ENCODE measurements at places on chromosomes 3 and 15.

DNA sequence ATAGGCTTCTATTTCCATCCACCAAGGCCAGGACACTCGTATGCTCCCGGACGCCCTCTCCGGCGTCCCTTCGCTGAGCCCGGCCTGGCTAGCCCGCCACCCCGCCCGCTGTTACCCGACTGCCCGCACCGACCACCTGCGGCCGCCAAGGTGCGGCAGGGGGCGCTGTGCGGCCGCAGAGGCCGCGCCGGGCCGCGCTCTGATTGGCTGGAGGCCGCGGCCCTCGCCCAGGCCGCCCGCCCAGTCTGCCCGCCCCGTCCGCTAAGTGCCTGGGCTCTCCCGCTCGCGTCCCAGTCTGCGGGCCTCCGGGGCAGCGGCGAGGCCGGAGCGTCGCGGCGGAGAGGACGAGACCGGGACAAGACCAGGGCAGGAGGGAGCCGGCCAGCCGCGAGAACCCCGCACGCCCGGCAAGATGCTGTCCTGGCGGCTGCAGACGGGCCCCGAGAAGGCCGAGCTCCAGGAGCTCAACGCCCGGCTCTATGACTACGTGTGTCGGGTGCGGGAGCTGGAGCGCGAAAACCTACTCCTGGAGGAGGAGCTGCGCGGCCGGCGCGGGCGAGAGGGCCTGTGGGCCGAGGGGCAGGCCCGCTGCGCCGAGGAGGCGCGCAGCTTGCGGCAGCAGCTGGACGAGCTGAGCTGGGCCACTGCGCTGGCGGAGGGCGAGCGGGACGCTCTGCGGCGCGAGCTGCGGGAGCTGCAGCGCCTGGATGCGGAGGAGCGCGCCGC lies at the start of gene SYNM:
SYNM (plus strand) TSS at position 293 of the 726 bp plus-strand sequence; CDS start at position 413, 120 bp downstream.
- peak; percentile 39 for DNase-seq
- peaks cover 75% of the 10 kb centered on the region for H3K27me3 ChIP-seq
- H3K4me3 ChIP-seq = peak within 1 kb of the TSS; percentile 58
- no peaks in the 10 kb centered on the region for H3K36me3 ChIP-seq

- no peaks in the 10 kb centered on the region for H3K27me3 ChIP-seq
- H3K4me1 ChIP-seq = no peaks in the 10 kb centered on the region
- no peak overlapping the region for H3K4me3 ChIP-seq
- H3K36me3 ChIP-seq = no peaks in the 10 kb centered on the region
- no peak for DNase-seq
Measured at GRCh38 chr3:110804856-110805255, 266.8 kb upstream of the NECTIN3 start.

DNA sequence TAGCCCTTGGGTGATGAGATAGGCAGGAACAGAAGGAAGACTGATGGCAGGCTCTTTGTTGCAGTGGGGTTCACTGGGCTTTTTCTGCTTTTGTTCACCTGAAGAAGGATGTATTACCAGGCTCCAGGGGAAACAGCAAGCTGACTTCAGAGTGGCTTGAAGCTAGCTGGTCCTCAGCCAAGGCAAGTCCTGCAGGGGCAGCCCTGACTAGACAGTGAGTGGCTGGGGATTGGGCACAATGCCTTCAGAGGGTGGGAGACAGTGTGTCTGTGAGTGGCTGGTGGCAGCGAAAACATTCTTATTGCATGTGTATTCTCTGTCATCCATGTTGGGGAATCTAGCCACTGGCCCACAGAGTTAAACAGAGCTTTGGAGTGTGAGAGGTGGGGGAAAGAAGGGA lies 2.3 kb upstream of the TEX264 start:
- H3K4me1 ChIP-seq = peaks cover 25% of the 10 kb centered on the region
- H3K36me3 ChIP-seq = no peaks in the 10 kb centered on the region
- H3K4me3 ChIP-seq = no peak overlapping the region
- H3K27me3 ChIP-seq = no peaks in the 10 kb centered on the region
- peak overlapping the region; percentile 24 for H3K27ac ChIP-seq

DNA sequence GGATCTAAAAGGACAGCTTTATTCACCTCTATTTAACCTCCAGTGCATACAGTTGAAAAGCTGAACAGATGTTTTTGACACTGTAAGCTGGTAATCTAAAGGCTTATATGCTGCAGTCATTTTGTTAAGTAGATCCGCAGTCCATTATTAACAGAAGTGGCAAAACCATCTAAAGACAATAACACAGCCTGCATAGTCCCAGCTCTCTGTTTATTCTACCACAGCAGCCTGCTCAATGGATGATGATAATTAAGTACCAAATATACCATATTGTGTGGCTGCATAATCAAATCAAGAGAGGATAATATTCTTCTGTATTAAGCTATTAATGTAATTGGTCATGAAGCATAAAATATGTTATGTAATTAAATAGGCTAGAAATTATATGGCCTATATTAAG lies 207.1 kb downstream of the MEIS2 start:
- H3K36me3 ChIP-seq = peaks cover 32% of the 10 kb centered on the region
- H3K27ac ChIP-seq = peak overlapping the region; percentile 89
- H3K4me1 ChIP-seq = peaks cover 93% of the 10 kb centered on the region
- H3K27me3 ChIP-seq = no peaks in the 10 kb centered on the region
- no peak overlapping the region for H3K4me3 ChIP-seq

GRCh38 chr15:80615783-80616391 lies 79.2 kb upstream of the ABHD17C start:
- H3K4me1 ChIP-seq = peaks cover 44% of the 10 kb centered on the region
- peaks cover 2% of the 10 kb centered on the region for H3K27me3 ChIP-seq
- H3K36me3 ChIP-seq = no peaks in the 10 kb centered on the region
- peak; percentile 42 for DNase-seq
- no peak overlapping the region for H3K4me3 ChIP-seq

DNA sequence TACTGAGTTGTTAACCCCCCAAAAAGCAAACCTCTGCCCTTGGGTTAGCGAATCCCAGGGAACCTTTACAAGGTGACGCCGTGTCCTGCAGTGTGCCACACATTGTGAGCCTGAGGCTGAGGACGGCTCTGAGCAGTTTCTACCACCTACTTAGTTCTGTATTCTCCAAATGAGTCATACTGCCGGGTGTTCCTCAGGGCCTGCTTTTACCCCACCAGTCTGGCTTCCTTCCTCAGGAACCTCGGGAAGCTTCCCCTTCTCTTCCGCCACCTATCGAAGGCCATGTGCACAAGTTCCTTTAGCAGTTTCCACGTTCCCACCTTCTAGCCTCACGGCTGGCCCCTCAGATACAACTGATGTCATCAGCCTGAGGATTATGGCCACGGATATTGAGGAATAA lies 384.0 kb upstream of the TPM1 start:
- peaks cover 6% of the 10 kb centered on the region for H3K36me3 ChIP-seq
- H3K4me1 ChIP-seq = no peaks in the 10 kb centered on the region
- no peak overlapping the region for H3K27ac ChIP-seq
- H3K27me3 ChIP-seq = no peaks in the 10 kb centered on the region
- H3K4me3 ChIP-seq = no peak overlapping the region

GRCh38 chr3:46222435-46223161 lies 14.5 kb upstream of the CCR1 start:
- no peaks in the 10 kb centered on the region for H3K36me3 ChIP-seq
- H3K4me3 ChIP-seq = no peak overlapping the region
- H3K4me1 ChIP-seq = no peaks in the 10 kb centered on the region
- peaks cover 25% of the 10 kb centered on the region for H3K27me3 ChIP-seq

DNA sequence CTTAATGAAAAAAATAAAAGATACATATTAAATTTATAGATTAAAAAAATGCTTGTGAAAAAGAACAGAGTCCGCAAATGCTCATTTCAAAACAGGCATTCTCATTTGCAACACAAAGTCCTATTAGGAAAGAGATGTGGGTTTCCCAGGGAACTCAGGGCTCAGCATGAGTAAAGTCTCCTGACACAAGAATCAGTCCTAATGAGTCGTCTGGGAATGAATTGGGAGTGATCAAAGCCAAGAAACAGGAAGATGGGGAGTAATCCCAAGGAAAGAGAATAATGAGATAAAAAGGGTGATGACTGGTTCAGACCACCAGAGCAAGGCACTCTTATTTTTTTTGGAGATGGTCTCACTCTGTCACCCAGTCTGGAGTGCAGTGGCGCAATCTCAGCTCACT lies 443.7 kb downstream of the NR2F2 start:
- DNase-seq = no peak
- H3K27ac ChIP-seq = no peak overlapping the region
- H3K4me3 ChIP-seq = no peak overlapping the region
- no peaks in the 10 kb centered on the region for H3K4me1 ChIP-seq

DNA sequence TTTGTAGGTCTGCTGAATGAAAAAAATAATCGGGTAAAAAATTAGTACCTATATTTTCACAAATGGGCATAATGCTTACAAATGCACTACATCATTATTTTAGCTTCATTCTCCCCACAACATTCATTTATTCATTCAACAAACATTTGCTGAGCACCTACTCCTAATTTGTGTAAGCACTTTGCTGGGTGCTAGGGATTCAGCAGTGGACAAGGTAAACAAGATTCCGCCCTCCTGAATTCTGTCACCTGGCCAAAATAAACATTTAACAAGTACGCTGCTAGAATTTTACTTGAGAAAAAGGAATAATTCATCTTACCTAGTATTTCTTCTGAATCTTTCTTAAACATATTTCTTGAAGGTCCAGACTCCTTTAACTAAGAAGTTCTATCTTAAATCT lies 72.1 kb downstream of the TIGIT start:
- H3K27ac ChIP-seq = no peak overlapping the region
- peaks cover 9% of the 10 kb centered on the region for H3K4me1 ChIP-seq
- no peaks in the 10 kb centered on the region for H3K27me3 ChIP-seq
- H3K36me3 ChIP-seq = no peaks in the 10 kb centered on the region
- no peak for DNase-seq

- no peak for DNase-seq
- no peaks in the 10 kb centered on the region for H3K36me3 ChIP-seq
- no peaks in the 10 kb centered on the region for H3K4me1 ChIP-seq
- H3K4me3 ChIP-seq = no peak overlapping the region
- peaks cover 72% of the 10 kb centered on the region for H3K27me3 ChIP-seq
Measured at GRCh38 chr3:127417709-127418559, 130.1 kb upstream of the PRR20G start.

DNA sequence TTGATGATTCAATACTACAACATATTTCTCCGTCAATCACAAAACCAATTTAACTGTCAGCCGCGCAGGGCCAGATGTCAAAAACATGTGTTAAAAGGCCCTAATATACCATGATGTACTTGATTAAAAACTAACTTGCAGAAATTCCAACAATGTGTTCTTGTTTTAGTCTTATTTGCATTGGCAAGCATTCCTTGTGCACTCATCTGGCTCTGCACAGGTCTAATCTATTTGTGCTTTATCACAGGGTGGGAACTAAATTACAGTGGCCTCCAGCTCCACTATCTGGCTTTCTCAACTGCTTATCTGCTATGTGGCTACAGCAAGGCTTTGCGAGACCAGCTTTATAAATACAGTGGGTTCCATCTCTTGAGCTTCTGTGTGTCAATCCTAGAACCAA lies 455.5 kb downstream of the ERC2 start:
- no peak overlapping the region for H3K27ac ChIP-seq
- H3K4me1 ChIP-seq = peaks cover 30% of the 10 kb centered on the region
- H3K27me3 ChIP-seq = peaks cover 20% of the 10 kb centered on the region

- peaks cover 18% of the 10 kb centered on the region for H3K4me1 ChIP-seq
- no peak overlapping the region for H3K27ac ChIP-seq
- peaks cover 9% of the 10 kb centered on the region for H3K36me3 ChIP-seq
- no peaks in the 10 kb centered on the region for H3K27me3 ChIP-seq
- DNase-seq = no peak
Measured at GRCh38 chr3:71601811-71602210, 18.3 kb upstream of the FOXP1 start.

GRCh38 chr15:95596496-95596895 lies 734.0 kb upstream of the NR2F2 start:
- H3K27ac ChIP-seq = no peak overlapping the region
- H3K27me3 ChIP-seq = no peaks in the 10 kb centered on the region
- peaks cover 41% of the 10 kb centered on the region for H3K4me1 ChIP-seq
- DNase-seq = no peak
- H3K4me3 ChIP-seq = no peak overlapping the region
- peaks cover 2% of the 10 kb centered on the region for H3K36me3 ChIP-seq

DNA sequence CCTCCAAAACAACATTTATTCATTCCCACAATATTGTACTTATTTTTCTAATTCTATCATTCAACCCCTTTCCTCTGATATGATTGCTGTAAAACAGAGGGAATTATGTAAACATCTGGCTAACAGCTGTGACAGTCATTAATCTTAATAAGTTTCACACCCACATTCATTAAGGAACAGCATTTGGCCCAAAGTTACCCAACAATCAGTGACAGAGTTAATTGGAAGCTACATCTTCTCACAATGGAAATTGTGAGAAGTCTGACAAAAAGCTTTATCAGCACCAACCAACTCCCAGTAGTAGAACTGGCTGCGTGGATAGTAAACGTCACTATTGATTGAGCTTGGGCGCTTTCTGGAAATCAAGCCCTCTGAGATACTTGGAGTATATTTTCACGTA lies 165.8 kb upstream of the SLC24A5 start:
- no peaks in the 10 kb centered on the region for H3K4me1 ChIP-seq
- no peak for DNase-seq
- H3K27me3 ChIP-seq = no peaks in the 10 kb centered on the region

DNA sequence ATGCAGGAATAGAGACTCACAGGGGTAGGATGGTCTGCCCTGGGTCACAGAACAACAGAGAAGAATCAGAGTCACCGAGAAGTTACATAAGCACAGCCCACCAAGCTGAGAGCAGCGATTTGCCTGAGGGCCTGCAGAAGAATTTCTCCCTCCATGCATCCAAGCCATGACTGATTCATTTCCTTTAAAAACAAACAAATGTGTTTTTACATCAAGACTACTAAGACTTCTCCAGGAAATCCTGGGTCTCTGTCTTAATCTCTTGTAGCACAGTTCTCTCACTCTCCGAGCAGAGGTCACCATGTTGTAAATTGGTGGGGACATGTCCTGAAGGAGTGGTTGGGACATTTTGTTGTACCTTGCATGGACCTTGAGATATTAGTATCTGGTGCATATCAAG lies 159.8 kb downstream of the THSD4 start:
- no peaks in the 10 kb centered on the region for H3K27me3 ChIP-seq
- peaks cover 69% of the 10 kb centered on the region for H3K4me1 ChIP-seq
- H3K36me3 ChIP-seq = peaks cover 5% of the 10 kb centered on the region
- no peak for DNase-seq
- no peak overlapping the region for H3K4me3 ChIP-seq

- no peak overlapping the region for H3K27ac ChIP-seq
- peaks cover 14% of the 10 kb centered on the region for H3K27me3 ChIP-seq
- H3K4me3 ChIP-seq = no peak overlapping the region
- no peaks in the 10 kb centered on the region for H3K36me3 ChIP-seq
- H3K4me1 ChIP-seq = no peaks in the 10 kb centered on the region
- no peak for DNase-seq
Measured at GRCh38 chr15:94206463-94207167, 24.7 kb upstream of the MCTP2 start.

GRCh38 chr3:117486719-117487716 lies 777.4 kb downstream of the TUSC7 start:
- H3K4me3 ChIP-seq = no peak overlapping the region
- peaks cover 17% of the 10 kb centered on the region for H3K27me3 ChIP-seq
- H3K27ac ChIP-seq = no peak overlapping the region

DNA sequence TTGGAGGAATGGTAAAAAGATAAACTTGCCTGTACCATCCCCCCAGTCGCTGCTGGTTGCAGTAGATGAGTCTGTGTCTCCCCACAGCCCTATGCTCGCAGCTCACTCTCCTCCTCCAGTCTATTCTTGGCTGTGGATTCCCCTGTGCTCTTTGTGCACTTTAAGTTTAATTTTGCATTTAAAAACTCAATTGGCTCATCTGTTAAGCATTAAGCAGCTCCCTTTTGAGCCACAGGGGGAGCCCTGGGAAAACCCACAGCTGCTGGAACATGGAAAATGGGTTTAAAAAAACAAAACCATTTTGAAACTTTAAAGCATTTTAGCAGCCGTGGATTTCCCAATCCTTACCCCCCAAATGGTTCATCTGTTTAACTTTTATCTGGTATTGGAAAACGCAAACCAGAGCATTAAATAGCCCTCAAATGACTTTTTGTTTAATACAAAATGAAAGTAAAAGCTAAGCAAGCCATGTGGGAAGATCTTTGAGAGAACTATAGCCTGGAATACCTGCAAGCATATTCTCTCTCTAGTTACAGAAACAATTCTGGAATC lies 536.9 kb downstream of the ZIC1 start:
- no peak for DNase-seq
- H3K36me3 ChIP-seq = no peaks in the 10 kb centered on the region
- peaks cover 11% of the 10 kb centered on the region for H3K4me1 ChIP-seq
- peak overlapping the region; percentile 44 for H3K27ac ChIP-seq
